ENCODE measurements at places on chromosomes 12 and 14.

DNA sequence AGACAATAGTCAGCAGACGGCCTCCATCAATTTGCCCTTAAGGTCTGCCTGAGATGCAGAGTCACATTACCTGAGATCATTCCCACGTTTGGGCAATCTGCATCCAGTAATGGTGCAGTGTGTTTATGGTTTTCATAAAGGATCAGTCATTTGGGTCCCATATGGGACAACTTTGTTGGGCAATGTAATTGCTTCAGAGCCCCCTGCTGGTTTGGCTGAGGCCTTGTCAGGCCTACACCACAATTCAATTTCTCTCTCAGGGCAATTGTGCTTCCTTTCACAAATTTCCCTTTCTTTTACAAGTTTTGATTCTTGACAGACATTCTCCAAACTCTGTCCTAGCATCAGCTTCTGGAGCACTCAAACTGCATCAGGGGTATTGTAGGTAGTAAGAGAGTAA, 191.2 kb upstream of the SSTR1 start:
- DNase-seq, result no peak

- DNase-seq, result no peak
Observed at GRCh38 chr12:47986832-47987231, 17.4 kb downstream of the COL2A1 start.

- no peak for DNase-seq
Observed at GRCh38 chr14:63909984-63910383, 57.2 kb downstream of the SYNE2 start.

DNA sequence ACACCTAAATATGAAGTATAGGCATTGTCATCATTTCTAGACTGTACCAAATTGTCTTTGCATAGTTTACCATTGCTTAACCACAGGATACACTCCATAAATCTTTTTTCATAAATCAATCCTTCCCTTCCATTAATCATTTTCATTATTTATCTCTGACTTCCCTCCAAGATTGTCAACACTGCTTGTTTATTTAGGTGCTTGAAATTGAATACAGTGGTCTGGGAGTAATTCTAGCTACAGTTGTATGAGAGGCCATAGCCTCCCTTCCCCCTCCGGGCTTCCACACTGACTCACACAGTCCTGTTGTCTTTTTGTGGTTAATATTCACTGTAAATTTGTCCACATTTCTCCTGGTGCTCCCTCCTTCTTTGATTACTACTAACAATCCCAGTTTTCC, 114.2 kb upstream of the ARID2 start:
- no peak for DNase-seq

DNA sequence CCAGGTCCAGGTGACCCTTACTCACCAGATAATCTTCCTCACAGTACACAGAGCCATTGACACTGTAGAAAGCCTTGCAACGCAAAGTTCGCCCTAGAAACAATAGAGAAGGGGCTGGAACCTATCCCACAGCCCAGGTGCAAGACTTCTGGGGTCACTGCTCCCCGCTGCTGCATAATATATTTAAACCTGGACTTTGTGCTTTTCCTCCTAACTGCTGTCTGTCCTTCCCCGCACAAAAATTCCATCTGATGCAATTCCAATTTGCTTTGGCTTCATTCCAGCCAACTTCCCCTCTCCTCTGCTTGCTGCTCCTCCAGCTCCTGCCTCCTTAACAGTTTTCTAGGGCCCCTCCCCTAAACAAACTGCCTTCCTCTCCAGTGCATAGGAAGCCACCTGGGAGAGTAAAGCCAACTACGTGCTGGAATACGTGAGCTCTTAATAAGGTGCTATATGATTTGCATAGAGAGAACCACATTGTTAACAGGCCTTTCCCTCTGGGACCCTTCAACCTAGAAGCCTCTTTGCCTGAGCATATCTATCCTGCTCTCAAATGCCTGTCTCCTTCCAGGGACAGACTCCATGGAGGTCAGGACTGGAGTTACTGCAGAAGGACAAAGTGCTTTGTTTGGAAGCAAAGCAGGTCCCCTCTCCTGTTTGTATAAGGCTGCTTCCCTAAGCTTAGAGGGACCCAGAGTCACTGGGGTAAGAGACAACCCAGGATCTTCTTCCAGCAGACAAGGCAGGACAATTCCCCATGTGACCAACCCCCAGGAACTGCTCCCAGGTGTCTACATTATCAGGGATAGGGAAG, 5.5 kb downstream of the AJUBA start:
- DNase-seq, result peak; percentile 70

DNA sequence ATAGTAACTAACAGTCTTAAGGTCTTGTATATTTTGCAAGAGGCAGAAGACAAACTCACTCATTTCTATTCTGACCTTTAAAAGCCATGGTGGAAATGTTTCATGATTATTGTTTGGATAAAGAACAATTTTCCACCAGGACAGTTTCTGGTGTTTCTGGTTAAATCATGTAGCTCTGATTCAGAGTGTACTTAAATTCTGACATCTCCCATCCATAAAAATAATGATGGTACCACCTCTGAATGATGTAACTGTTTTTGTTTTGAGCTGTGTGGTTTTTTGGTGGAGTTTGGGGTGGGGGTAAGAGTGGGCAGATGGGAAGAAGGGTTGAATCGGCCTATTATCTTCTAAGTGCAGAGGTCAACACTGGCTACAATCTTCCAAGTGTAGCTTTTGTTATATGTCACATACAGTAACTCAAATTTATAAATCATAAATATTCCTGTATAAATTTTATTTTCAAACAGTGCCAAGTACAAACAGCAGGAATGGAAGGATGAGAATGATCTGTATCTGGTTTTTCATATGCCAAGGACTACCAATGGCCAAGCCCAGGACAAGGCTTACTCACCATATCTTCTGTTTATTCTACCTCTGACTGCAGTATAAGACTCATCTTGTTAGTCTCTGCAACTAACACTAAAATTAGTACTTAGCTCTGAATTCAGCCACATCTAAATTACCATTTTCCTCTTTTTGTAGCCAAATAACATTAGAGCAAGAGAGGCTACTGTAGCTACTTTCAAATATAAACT, 108.7 kb downstream of the BCAT1 start:
- DNase-seq, result no peak

DNA sequence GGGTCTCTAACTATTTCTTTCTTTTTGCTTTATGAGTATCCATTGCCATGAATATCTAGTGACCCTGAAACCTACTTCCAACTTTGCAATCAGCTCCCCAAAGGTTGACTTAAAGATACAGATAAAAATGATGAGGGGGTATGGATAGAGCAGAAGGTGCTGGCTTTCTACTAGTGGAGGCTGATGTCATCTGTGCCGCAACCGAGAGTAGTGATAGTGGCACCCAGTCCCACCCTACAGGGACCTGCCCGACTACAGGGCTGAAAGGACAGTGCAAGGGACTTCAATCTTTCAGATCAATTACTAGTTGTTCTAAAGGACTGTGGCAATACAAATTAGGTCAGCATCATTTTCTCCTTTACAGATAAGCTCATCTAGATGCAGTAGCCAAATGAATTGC, 806.0 kb downstream of the VRK1 start:
- no peak for DNase-seq

GRCh38 chr14:99619835-99620834, 16.1 kb upstream of the CCDC85C start:
- DNase-seq, result peak; percentile 50

DNA sequence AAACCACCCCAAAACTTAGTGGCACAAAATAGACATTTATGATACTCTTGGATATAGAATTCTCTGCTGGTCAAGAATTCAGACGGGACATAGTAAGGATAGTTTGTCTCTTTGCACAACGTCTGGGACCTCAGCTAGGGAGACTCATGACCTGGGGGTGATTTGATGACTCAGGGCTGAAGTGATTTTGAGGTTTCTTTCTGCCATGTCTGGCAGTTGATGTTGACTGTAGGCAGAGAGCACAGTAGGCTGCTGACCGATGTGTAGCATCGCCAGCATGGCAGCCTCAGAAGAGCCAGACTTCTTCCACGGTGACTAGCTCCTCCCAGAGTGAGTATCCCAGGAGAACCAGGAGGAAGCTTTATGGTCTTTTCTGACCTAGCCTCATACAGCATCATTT, 88.9 kb upstream of the FRMD6 start:
- DNase-seq, result peak; percentile 73

DNA sequence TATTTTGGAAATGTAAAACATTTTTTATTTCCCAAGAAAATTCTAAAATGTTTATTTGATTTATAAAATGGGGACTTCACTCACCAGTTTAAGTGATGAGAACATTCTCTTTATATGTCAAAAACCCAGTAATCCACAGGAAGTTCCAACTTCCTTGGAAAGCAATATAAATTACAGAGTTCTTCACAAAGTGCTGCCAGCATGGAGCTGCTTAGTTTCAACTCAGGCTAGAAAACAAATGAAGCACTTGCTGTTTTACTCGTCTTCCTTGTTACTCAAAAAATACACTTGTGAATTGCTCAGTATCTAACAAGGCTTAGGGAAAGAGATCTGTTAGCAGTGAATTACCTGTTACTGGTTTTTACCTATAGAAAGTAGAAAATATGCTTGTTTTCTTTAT, 942.7 kb upstream of the MDGA2 start:
- DNase-seq, result no peak

- DNase-seq, result no peak
Observed at GRCh38 chr12:41205070-41205709, 17.1 kb downstream of the PDZRN4 start.

DNA sequence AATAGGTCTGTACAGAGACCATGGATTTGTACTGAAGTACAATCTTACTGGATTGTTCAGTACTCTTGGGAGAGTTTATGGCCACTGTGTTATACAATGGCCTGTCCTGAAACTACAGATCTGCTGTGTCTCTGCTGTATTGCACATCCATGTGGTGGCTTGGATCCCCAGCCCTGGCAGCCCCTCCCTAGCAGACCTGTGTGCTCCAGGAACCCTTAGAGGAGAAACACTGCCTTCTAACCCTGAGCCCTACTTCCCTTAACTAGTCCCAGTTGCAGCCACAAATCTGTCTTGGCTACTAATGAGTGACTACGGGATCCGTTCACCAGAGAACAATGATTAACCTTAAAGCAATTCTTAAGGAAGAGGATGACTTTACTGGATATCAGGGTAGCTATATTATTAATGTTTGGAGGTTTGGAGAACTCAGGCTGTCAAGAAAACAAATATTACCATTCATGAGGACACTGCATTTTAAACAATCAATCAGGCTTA, 27.7 kb downstream of the RNF34 start:
- peak; percentile 9 for DNase-seq

- DNase-seq, result no peak
Observed at GRCh38 chr14:33747749-33748148, 203.1 kb downstream of the EGLN3 start.

DNA sequence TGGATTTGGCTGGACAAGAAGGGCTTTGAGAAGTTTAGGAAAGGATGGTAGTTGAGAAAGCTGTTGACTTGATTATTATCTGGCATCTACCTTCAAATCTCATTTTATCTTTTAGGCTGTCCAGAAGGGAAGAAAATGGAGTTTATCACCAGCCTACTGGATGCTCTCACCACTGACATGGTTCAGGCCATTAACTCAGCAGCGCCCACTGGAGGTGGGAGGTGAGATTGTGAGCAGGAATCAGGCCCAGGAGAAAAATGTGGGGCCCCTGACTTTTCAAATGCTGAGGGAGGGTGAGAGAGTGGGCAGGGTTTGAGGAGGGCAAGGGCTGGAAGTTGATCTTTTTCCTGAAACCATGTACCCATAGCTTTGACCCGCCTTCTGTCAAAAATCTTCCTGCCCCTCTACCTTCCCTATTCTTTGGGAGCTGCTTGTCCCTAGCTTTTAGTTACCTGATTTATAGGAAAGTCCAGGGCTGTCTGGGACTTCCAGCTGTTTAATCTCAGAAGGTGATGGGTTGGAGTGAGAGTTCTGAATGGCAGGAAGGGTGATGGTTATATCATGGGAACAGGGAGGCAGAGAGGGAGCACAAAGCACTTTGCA, 134.2 kb downstream of the SMOC1 start:
- peak; percentile 4 for DNase-seq

DNA sequence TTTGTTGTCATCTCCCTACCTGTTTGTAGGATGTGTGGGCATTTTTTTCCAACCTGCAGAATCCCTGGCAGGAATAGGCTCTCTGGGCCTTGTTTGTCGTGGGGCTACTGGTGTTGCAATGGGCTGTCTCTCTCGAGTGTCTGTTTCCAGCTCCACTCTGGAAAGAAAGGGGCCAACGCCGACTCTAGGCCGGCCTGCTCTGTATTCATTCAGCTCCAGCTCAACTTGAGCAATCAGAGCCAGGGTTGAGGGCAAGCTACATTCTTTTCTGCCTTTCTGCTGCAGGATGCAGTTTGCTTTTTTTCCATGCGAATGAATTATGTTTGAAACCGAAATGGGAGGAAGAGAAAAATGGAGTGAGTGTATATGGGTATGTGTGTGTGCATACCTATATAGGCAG, 2.3 kb downstream of the JDP2 start:
- DNase-seq, result no peak

GRCh38 chr12:45671254-45671653, 58.3 kb upstream of the ARID2 start:
- DNase-seq, result no peak

DNA sequence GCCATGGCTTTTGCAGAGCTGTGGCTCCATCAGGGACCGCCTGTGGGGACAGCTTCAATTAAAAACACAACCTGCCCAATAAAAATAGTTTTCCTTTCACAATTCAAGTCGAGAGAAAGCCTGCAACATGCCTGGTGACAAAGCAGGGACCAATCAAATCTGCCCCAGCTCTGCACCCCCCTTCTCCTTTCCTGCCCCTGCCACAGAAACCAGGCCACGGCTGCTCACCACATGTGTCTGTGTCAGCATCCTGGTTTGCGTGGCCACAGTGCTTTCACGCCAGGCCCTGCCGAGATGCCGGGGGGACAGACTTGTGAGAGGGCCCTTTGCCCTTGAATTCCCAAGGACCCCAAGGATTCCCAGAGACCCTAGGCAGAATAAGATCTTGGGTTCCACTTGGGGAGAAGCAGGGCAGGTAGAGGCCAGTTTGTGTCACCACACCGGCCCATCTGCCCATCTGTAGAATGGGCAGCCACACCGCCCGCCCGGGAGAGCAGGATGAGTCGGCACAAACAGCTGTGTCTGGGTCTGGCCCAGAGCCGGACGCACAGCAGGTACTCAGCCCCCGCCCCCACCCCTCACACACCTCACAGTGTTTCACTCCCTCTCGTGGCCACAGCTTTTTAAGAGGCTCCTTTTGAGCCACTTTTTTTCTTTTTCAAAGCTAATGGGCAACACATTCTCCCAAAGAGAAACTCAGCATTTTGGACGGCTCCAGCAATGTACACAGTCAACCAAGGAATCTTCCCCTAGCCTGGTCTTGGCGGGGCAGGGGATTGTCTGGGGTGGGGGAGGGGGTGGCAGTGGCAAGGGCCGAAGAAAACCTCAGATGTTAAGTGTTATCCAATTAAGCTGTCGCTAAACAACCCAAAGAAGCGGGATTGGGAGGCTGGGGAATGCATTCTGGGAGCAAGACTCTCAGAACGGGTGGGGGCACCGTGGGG, 41.5 kb downstream of the BCL11B start:
- no peak for DNase-seq

- DNase-seq, result no peak
Observed at GRCh38 chr14:99530407-99531155, 49.4 kb downstream of the CCNK start.

Data from RCC 7860 (cell line).